ENCODE measurements at places on chromosomes 12 and 14.

GRCh38 chr12:1972260-1972659 lies 32.0 kb downstream of the DCP1B start:
- DNase-seq: no peak

DNA sequence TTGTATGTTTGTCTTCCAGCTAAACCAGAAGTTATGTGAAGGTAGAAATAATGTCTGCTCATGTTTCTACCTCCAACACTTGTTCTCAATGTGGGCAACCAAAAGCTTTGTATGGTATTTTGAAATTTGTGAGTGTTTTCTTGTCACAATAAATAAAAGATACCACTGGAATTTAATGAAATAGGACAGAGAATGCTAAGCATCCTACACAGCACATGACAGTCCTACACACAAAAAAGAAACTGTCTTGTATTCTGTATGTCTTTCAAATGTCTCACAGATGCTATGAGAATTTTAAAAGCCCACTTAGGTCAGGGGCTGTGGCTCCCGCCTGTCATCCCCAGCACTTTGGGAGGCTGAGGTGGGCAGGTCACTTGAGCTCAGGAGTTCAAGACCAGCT lies 68.9 kb downstream of the RALGAPA1 start:
- no peak for DNase-seq

DNA sequence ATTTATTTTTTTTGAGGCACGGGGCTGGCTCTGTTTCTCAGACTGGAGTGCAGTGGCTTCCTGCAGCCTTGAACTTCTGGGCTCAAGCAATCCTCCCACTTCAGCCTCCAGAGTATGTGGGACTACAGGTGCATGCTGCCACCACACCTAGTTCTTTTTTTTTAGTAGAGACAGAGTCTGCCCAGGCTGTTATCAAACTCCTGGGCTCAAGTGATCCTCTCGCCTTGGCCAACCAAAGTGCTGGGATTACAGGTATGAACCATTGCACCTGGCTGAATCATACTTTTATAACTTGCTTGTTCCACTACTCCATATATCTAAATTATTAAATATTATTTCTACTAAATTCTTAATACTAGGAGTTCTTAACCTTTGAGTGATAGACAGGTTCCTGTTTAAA lies 111.6 kb downstream of the BTG1 start:
- no peak for DNase-seq

DNA sequence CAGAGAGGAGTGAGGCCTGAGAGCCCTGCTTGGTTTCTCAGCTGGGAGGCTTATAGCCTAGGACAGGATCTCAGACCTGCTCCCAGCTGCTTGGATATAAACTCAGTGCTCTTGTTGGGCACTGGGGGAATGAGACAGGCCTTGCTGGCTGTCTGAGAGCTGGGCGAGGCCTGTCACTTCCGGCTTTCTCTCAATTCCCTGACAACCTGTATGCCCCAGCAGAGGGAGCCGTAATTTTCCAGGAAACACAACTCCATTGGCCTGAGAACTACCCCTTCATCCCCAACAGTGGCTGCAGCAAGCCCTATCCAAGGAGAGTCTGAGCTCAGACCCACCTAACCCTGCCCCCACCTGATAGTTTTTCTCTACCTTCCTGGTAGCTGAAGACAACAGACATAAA lies 258.3 kb upstream of the STXBP6 start:
- no peak for DNase-seq

DNA sequence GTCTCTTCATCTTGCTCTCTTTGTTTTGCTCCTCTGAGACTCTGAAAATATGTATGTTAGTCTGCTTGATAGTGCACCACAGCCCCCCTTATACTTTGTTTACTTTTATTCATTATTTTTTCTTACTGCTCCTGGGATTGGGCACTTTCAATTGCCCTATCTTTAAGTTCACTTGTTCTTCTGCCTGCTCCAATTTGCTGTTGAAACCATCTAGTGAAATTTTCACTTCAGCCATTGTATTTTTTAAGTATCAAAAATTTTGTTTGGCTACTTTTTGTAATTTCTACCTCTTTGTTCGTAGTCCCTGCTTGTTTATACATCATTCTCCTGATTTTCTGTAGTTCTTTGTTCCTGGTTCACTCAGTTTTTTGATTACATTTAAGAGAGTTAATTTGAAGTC lies 223.3 kb downstream of the SLC38A4 start:
- DNase-seq: no peak

DNA sequence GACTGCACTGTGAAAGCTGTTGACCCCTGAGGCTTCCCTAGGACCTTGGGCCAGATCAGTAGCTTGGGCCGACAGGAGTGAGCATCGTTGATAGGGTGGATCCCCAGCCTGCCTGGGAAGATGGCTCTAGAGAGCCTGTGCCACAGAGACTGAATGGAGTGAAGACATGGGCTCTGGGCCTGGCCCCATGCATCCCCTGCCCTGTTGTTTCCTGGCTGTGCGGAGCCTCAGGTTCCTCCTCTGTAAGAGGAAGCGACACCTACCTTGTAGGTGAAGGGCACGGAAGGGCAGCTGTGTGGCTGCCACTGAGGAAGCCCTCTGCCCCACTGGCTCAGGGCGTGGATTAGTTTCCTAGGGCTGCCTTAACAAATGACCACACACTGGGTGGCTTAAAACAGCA lies 23.9 kb downstream of the PLEKHG3 start:
- no peak for DNase-seq

Measured in CD4-positive, alpha-beta T cell treated with Interleukin-21 for 1 hour (primary cell).